Naive thymus-derived CD4-positive, alpha-beta T cell (primary cell): ENCODE measurements at places on chromosomes 2 and 18. TPM values are rescaled to one million over a fixed set of nuclear protein-coding genes. Genes with fewer than 3 reads are reported as not detected.

The CDH7 gene
- not detected for total RNA-seq

The CDH19 gene
- not detected for total RNA-seq

The SLC9A4 gene
- 0.08 TPM for total RNA-seq

The HOXD12 gene
- total RNA-seq, result not detected

The TSPYL6 gene
- total RNA-seq, result not detected

The KCNIP3 gene
- total RNA-seq, result not detected

The DPP4 gene
- total RNA-seq, result 35.7 TPM

The EVX2 gene
- total RNA-seq, result not detected in 2 replicates

The EMILIN1 gene
- 0.35 TPM for total RNA-seq

The RAMP1 gene
- 0.84 TPM for total RNA-seq

The STAT4 gene
- total RNA-seq, result 114 TPM

The KIAA2012 gene
- not detected for total RNA-seq

The LIMS4 gene
- total RNA-seq, result 0.96 TPM

The ABHD1 gene
- total RNA-seq, result 0.90 TPM

The ALPP gene
- 0.24 TPM for total RNA-seq

The AMER3 gene
- not detected for total RNA-seq

The ABCB11 gene
- total RNA-seq, result 0.03 TPM in 1 of 2 replicates, not detected in the other

The ACVR1 gene
- total RNA-seq, result 13.3 TPM

The CRYBA2 gene
- total RNA-seq, result not detected

The ICOS gene
- 50.2 TPM for total RNA-seq

The LAMA1 gene
- not detected for total RNA-seq

The RBM44 gene
- 1.0 TPM for total RNA-seq

The PTRHD1 gene
- total RNA-seq, result 23.5 TPM

The ABCG8 gene
- not detected for total RNA-seq

The CYBRD1 gene
- 2.1 TPM for total RNA-seq

The APCDD1 gene
- not detected for total RNA-seq

The SNTG2 gene
- 4.9 TPM for total RNA-seq

The RAPGEF4 gene
- total RNA-seq, result 0.39 TPM

The STPG4 gene
- total RNA-seq, result 0.13 TPM in 1 of 2 replicates, not detected in the other

The CNDP1 gene
- total RNA-seq, result not detected

The KLHL30 gene
- not detected for total RNA-seq

The COL3A1 gene
- total RNA-seq, result not detected

The COL4A4 gene
- total RNA-seq, result 0.39 TPM

The ACMSD gene
- not detected for total RNA-seq

The TMEM169 gene
- total RNA-seq, result 2.0 TPM

The CDKL4 gene
- total RNA-seq, result not detected

The AQP12A gene
- not detected for total RNA-seq

The RNF125 gene
- 59.8 TPM for total RNA-seq

The POLR1A gene
- 19.0 TPM for total RNA-seq

The TFCP2L1 gene
- 0.24 TPM for total RNA-seq

The LPIN2 gene
- total RNA-seq, result 73.6 TPM

The TBC1D8 gene
- 3.8 TPM for total RNA-seq

The FNDC4 gene
- total RNA-seq, result not detected

The UPP2 gene
- total RNA-seq, result not detected

The VIL1 gene
- 0.12 and 0.25 TPM in 2 replicates for total RNA-seq

The CMPK2 gene
- total RNA-seq, result 60.3 and 63.0 TPM in 2 replicates

The MGAT4A gene
- 118 and 125 TPM in 2 replicates for total RNA-seq

The CCDC148 gene
- not detected for total RNA-seq

The SLC30A3 gene
- total RNA-seq, result not detected

The MDH1B gene
- total RNA-seq, result 0.19 and 0.38 TPM in 2 replicates

The OSR1 gene
- not detected for total RNA-seq

The FAM161A gene
- total RNA-seq, result 4.7 TPM

The VWA3B gene
- not detected for total RNA-seq

The DNER gene
- total RNA-seq, result not detected

The CCDC74A gene
- total RNA-seq, result not detected
